ENCODE measurements at places on chromosomes 5 and 9. TPM values are rescaled to one million over a fixed set of nuclear protein-coding genes. Genes with fewer than 3 reads are reported as not detected.

DNA sequence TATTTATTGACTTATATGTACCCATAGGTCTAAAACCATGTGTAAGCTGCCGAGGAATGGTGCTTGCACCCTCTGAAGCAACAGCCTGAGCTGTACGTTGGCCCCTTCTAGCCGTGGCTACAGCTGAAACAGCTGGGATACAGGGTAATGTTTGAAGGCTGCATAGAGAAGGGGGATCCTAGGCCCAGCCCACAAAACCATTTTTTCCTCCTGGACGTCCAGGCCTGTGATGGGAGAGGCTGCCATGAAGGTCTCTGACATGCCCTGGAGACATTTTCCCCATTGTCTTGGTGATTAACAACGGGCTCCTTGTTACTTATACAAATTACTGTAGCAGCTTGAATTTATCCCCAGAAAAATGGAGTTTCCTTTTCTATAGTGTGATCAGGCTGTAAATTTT, 244.7 kb downstream of the COMMD10 start:
- no peaks in the 10 kb centered on the region for H3K4me1 ChIP-seq
- H3K4me3 ChIP-seq, result no peak overlapping the region
- no peak overlapping the region for H3K27ac ChIP-seq
- no peaks in the 10 kb centered on the region for H3K27me3 ChIP-seq
- no peak for DNase-seq

- no peak overlapping the region for H3K4me3 ChIP-seq
- H3K27me3 ChIP-seq, result no peaks in the 10 kb centered on the region
- H3K27ac ChIP-seq, result no peak overlapping the region
These were observed 430.8 kb downstream of the ARHGEF28 start for GRCh38 chr5:74056789-74057164.

DNA sequence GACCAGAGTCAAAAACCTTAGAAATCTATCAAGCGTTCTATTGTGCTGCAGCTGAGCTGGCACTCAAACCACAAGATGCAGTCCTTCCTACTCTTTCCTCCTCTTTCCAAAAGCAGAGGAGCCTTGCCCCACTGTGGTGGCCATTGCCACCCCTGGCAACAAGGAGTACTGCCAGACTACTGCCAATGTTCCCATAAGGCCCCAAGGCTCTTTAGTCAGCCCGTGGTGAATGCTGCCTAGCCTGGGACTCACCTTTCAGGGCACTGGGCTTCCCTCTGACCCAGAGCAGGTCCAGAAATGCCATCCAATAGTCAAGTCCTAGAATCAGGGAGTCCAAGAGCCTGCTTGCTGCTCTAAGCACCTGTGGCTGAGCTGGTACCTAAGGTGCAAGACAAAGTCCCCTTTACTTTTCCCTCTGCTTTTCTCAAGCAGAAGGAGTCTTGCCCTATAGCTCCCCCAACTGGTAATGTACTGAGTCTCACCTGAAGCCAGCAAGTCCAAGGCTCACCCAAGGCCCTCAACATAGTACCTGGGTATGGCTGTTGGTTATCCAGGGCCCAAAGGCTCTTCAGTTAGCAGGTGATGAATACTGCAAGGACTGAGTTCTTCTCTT, 219.4 kb downstream of the ATPSCKMT start:
- H3K4me1 ChIP-seq, result no peaks in the 10 kb centered on the region
- no peaks in the 10 kb centered on the region for H3K27me3 ChIP-seq
- DNase-seq, result no peak
- H3K4me3 ChIP-seq, result no peak overlapping the region
- H3K36me3 ChIP-seq, result no peaks in the 10 kb centered on the region

- no peak for DNase-seq
- H3K4me1 ChIP-seq, result peaks cover 13% of the 10 kb centered on the region
- no peaks in the 10 kb centered on the region for H3K36me3 ChIP-seq
- no peaks in the 10 kb centered on the region for H3K27me3 ChIP-seq
These were observed 4.5 kb downstream of the AK6 start for GRCh38 chr5:69364850-69365249.

CD72 gene
- total RNA-seq, result 3.5 TPM

MYOZ3 gene
- total RNA-seq, result 0.30 TPM

PCDHGA9 gene
- 10.7 TPM for total RNA-seq

IFNA21 gene
- not detected for total RNA-seq

DNA sequence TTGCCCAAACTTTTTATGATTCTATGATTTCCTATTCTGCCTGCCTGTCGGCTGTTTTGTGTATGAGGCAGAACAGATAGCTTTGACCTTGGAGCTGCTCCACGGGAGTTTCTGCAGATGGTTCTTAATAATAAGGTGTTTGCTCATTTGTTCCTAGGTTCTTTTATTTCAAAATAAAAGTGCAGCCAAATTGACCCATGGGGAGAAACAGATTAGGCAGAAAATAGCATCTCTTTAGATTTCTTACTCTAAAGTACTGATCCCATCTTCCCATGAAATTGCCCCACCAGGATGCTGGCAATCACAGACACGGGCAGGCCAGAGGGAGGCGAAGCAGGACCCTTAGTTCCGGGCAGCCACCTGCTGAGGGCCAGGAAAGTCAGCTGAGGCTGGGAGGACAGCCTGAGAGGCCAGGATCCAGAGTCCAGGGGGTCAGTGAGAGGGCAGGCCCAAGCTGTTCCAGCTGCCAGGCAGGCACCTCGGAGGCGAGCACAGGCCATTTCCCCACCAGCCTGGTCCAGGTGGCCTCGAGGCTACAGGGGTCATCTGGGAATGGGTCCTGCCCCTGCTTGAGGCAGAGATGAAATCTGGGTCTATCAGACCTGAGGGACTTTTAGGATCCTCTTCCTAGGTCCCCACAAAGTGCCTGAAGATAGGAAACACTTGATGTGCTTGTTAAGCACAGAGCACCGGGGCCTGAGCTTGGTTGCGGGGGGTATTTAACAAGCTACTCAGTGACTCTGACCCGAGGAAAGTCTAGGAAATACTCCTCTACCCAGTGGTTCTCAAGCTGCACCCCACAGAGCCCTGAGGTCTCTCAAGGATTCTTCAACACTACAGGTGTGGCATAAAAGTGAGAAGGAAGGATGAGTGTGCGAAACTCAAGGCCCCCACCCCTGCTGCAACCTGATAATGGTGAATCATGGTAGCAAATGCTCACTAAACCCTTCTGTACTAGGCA, 145.4 kb downstream of the CMYA5 start:
- no peaks in the 10 kb centered on the region for H3K36me3 ChIP-seq
- no peak overlapping the region for H3K27ac ChIP-seq
- H3K27me3 ChIP-seq, result no peaks in the 10 kb centered on the region
- H3K4me3 ChIP-seq, result no peak overlapping the region
- no peak for DNase-seq

TAS2R1 gene
- total RNA-seq, result not detected
